Heart left ventricle (tissue), 16 donors: ENCODE measurements at places on chromosomes 7 and 10.

DNA sequence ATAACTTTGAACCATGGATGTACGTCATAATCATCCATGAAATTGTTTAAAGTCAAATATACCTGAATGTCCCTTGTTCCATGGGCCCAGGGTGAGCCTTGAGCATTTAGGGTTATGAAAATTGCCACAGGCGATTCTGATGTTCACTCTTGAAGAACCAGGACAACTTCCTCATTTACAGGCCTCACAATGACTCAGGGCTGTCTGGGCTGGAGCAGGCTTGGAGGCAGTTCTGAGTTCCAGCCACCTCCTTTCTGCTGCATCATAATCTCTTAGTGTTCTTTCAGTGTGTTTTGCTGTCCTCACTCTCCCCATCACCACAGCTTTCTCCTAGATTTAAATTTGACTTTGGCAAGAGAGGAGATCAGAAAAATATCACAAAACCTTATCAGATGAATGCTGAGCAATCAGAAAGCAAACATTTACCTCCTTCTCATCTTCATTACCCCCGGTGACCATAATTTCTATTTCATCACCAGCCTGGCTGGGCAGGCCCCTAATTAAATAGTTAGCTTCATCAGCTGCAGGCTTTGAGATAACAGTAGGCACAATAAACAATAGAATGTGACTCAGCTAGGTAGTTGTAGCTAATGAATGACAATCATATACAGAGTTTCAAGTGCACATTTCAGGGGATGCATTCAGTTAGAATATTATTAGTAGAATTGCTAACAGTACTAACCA, 571.0 kb downstream of the SH2D4B start:
- DNase-seq = no peak

GRCh38 chr7:81478664-81479063, 291.2 kb downstream of the HGF start:
- DNase-seq = no peak

DNA sequence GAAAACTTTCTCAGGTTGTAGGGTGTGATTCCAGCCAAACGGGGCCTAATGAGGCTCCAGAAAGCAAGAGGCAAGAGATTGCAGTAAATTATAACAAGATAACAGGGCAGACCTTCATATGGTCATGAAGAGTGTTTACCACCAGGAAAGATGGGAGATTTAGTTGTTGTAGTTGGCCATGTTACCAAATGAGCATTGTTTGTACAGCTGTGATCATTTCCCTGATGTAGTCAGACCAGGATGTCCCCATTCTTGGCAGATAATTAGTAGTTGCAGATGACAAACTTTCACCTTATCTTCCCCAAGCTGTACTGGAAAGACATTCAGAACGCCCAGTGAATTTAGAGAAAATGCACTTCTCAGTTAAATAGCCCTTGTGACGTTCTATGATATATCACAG, 630.8 kb downstream of the ANKRD7 start:
- no peak for DNase-seq

DNA sequence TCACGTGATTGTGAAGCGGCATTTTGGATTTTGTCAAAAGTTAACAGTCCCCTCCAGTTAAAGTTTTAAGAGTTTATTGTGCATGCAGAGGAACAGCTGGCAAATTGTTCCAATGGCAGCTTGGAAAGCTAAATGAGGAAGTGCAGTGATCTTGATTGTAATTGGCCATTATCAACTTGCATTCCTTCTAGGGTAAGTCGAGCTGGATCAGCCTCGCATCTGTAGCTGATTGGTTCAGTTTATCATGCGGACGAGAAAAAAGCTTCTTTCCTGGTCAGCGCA, 566 bp downstream of the ZNF789 start:
- no peak for DNase-seq

- peak; percentile 66 for DNase-seq
Measured at GRCh38 chr10:132193907-132194552, 7.3 kb downstream of the DPYSL4 start.

GRCh38 chr10:132701099-132701845, 84.7 kb downstream of the NKX6-2 start:
- DNase-seq = no peak

GRCh38 chr10:77110757-77111156, 526.9 kb downstream of the KCNMA1 start:
- no peak for DNase-seq
